Suprapubic skin (tissue), 4 donors: ENCODE measurements at places on chromosomes 16 and 17.

DNA sequence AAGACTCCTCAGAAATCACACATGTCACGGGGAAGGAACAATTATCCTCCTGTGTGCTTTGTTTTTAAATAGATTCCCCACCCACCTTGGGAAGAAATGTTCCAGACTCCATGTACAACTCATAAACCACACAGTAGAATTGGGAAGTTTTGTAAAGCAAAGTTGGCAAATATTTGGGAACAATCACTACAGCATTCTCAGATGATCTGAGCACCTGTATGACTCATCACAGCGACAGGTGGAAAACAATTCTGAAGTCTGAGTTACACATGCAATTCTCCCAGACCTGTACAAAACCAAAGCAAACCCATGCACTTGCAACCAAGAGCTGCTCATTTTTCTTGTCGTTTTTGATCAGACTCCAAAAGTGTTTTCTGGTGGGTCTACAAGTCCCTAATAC, 14.4 kb upstream of the MYLK3 start:
- peaks cover 14% of the 10 kb centered on the region for H3K27me3 ChIP-seq
- DNase-seq = no peak
- H3K36me3 ChIP-seq = no peaks in the 10 kb centered on the region
- H3K4me3 ChIP-seq = no peak overlapping the region

GRCh38 chr16:586047-586644, 3.7 kb upstream of the RAB40C start:
- H3K27ac ChIP-seq = no peak overlapping the region
- H3K36me3 ChIP-seq = peaks cover 4% of the 10 kb centered on the region
- no peak overlapping the region for H3K4me3 ChIP-seq
- DNase-seq = no peak
- no peaks in the 10 kb centered on the region for H3K27me3 ChIP-seq
- peaks cover 41% of the 10 kb centered on the region for H3K4me1 ChIP-seq

DNA sequence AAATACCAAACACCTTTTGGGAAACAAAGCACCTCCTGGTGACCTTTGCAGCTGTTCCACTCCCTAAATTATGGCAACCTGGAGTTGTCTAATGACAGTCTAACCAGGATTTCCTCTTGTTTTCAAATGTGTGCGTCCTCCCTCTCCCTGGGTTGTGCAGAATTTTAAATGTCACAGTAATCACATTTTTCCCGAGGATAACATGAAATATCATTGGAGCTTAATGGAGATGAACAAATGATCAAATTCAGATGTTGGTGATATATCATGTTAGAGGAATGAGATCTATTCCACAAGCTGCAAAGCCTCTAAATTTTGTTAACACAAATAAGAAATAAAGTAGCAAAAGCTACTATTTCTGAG, 86.9 kb upstream of the HLF start:
- H3K4me3 ChIP-seq = no peak overlapping the region
- no peak for DNase-seq
- H3K27ac ChIP-seq = peak overlapping the region; percentile 60
- H3K27me3 ChIP-seq = no peaks in the 10 kb centered on the region
- H3K4me1 ChIP-seq = no peaks in the 10 kb centered on the region
- no peaks in the 10 kb centered on the region for H3K36me3 ChIP-seq

DNA sequence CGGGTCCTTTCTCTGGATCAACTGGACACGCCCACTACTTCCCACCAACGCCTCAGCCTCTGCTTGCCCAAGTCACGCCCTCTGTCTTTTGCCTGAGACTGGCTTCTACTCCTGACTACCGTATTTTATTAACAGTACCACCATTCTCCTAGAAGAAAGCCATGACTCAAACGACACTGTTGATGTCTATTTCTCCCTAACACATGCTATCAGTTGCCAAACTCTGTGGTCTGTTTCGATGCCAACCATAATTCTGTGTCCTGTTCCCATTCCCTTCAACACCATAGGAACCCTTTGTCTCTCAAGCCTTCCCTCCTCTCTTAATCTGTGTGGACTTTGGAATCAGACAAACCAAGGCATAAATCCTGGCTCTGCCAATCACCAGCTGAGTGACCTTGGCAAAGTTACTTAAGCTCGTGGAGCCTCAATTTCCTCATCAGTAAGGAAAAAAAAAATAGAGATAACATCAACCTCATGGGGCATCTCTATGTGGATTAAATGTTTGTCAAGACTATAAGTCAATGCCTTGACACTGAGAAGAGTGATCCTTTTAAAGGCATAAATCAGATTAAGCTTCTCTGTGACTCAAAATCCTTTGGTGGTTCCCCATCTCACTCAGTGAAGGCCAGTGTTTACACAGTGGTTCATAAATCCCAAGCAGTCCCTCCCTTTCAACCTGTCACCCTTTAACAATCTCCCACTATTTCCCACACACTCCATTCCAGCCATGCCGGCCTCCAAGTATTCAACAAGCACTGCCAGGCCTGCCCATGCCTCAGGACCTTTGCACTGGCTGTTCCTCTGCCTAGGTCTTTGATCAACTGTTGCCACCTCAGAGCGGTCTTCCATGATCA, 45.6 kb downstream of the ERN1 start:
- H3K27me3 ChIP-seq = no peaks in the 10 kb centered on the region
- no peak for DNase-seq
- peak overlapping the region; percentile 40 for H3K27ac ChIP-seq
- H3K4me3 ChIP-seq = no peak overlapping the region
- peaks cover 37% of the 10 kb centered on the region for H3K4me1 ChIP-seq
- peaks cover 3% of the 10 kb centered on the region for H3K36me3 ChIP-seq

- peak overlapping the region; percentile 11 for H3K27ac ChIP-seq
- no peaks in the 10 kb centered on the region for H3K27me3 ChIP-seq
- peaks cover 50% of the 10 kb centered on the region for H3K4me1 ChIP-seq
- peak; percentile 62 for DNase-seq
Observed at GRCh38 chr17:77349976-77350830, 209.4 kb downstream of the SEC14L1 start.

- H3K36me3 ChIP-seq = peaks cover 54% of the 10 kb centered on the region
- no peak overlapping the region for H3K27ac ChIP-seq
- no peak for DNase-seq
- H3K4me1 ChIP-seq = peaks cover 40% of the 10 kb centered on the region
- H3K4me3 ChIP-seq = no peak overlapping the region
Observed at GRCh38 chr16:63998-64913, 8.2 kb downstream of the RHBDF1 start.

- peaks cover 8% of the 10 kb centered on the region for H3K36me3 ChIP-seq
- H3K4me3 ChIP-seq = peak within 1 kb of the TSS; percentile 76
- no peaks in the 10 kb centered on the region for H3K27me3 ChIP-seq
- DNase-seq = peak; percentile 89
Observed at GRCh38 chr16:68538880-68539701, at the start of gene ZFP90. TSS of gene ZFP90 (plus strand) at chr16:68539291. CDS start at chr16:68539793, 502 bp downstream.

GRCh38 chr17:82126556-82127314, 28.7 kb upstream of the FASN start:
- no peak overlapping the region for H3K4me3 ChIP-seq
- peaks cover 15% of the 10 kb centered on the region for H3K36me3 ChIP-seq
- no peaks in the 10 kb centered on the region for H3K4me1 ChIP-seq
- H3K27me3 ChIP-seq = no peaks in the 10 kb centered on the region

DNA sequence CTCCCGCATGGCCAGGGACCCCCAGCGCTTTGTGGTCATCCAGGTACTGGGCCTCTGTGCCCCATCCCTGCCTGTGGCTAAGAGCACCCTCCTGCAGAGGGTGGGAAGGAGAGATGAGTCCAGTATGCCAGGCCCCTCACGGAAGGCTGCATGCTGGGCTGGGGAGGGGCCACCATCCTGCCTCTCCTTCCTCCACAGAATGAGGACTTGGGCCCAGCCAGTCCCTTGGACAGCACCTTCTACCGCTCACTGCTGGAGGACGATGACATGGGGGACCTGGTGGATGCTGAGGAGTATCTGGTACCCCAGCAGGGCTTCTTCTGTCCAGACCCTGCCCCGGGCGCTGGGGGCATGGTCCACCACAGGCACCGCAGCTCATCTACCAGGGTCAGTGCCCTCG, 3.7 kb downstream of the MIEN1 start:
- peaks cover 17% of the 10 kb centered on the region for H3K4me1 ChIP-seq
- H3K4me3 ChIP-seq = no peak overlapping the region
- H3K36me3 ChIP-seq = peaks cover 47% of the 10 kb centered on the region
- H3K27me3 ChIP-seq = no peaks in the 10 kb centered on the region
- no peak overlapping the region for H3K27ac ChIP-seq
- no peak for DNase-seq

DNA sequence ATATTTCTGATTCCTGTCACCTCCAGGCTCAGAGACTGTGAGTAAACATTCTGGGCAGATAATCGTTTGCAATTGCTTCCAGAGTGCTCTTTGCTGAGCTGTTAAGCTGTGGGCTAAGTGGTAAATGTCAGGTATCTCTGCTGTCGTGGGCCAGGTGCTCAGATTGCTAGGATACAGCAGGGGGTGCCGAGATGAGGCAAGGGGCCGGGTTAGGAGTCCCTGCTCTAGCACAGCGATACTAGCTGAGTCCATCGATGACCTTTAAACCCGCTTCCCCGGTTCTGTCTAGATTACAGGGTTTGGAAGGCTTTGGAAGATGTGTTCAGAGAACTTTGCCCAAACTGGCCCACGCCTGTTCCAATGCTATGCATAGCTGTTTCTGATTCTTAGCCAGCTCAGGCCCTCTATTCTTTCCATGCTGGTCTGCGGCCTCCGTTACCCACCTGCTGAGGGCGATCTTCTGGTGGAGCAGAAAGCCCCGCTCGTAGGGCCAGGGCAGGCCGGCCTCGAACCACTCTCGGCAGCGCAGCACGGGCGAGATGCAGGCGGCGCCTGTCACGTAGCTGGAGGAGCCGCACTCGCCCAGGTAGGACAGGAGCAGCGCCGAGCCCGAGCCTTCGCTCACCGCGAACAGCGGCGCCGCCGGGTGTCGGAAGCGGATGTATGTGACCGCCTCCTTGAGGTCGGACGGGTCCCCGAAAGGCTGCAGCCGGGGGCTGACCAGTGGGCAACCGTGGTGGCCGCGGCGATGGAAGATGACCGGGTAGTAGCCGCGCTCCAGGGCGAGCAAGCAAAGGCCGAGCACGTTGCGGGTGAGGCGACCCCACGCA, 979 bp downstream of the ABHD15 start:
- H3K27ac ChIP-seq = peak overlapping the region; percentile 85
- peak; percentile 81 for DNase-seq
- H3K4me1 ChIP-seq = peaks cover 53% of the 10 kb centered on the region
- H3K4me3 ChIP-seq = peak overlapping the region; percentile 69
- H3K36me3 ChIP-seq = peaks cover 7% of the 10 kb centered on the region

- no peak overlapping the region for H3K27ac ChIP-seq
- no peak overlapping the region for H3K4me3 ChIP-seq
- H3K36me3 ChIP-seq = peaks cover 75% of the 10 kb centered on the region
- no peaks in the 10 kb centered on the region for H3K4me1 ChIP-seq
Observed at GRCh38 chr16:87404764-87405625, 12.9 kb downstream of the MAP1LC3B start.

DNA sequence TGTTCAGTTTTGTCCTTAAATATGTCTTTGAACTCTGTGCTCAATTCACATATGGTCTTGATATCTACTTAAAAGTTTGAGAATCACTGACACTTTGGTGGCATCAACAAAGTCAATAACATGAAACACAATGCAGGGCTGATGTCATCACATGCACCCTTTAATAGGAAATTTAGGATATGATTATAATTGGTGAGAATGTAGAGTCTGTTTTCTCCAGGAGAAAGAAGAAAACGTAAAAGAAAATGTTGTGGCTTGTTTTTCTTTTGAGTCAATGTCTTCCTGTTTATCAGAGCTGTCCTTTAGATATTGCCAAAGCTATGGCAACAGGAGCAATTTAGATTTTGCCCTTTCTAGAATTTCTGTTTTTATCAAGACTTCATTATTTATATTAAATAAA, 396.9 kb downstream of the CDH13 start:
- no peaks in the 10 kb centered on the region for H3K36me3 ChIP-seq
- no peaks in the 10 kb centered on the region for H3K27me3 ChIP-seq
- no peaks in the 10 kb centered on the region for H3K4me1 ChIP-seq
- DNase-seq = no peak

DNA sequence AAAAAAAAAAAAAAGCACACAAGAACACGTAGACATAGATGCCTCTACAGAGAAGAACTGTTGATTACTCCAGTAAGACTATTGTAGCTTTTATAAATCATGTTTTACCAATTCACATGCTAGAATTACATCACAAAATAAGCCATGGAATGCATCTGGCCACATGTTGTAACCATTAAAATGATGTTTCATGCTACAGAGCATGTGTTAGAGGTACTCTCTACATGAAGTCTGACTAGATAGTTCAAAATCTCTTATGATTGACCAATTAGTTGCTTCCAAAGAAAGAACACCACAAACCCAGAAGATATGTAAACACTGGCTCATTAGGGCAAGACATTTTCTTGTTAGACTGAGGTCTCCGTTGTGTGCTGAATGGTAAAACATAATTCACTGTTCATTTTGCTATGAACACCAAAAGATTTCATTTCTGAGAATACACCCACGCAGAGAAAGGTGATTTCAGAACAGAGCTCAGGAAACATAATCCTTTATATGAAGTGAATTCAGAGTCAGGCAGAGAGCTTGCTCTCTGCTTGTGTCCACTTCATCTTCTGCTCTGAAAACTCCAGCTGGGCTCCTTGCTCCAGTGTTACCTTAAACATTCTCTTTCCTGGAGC, 411.4 kb upstream of the SOX9 start:
- no peak overlapping the region for H3K27ac ChIP-seq
- H3K36me3 ChIP-seq = no peaks in the 10 kb centered on the region
- H3K27me3 ChIP-seq = no peaks in the 10 kb centered on the region
- H3K4me1 ChIP-seq = no peaks in the 10 kb centered on the region
- no peak overlapping the region for H3K4me3 ChIP-seq

DNA sequence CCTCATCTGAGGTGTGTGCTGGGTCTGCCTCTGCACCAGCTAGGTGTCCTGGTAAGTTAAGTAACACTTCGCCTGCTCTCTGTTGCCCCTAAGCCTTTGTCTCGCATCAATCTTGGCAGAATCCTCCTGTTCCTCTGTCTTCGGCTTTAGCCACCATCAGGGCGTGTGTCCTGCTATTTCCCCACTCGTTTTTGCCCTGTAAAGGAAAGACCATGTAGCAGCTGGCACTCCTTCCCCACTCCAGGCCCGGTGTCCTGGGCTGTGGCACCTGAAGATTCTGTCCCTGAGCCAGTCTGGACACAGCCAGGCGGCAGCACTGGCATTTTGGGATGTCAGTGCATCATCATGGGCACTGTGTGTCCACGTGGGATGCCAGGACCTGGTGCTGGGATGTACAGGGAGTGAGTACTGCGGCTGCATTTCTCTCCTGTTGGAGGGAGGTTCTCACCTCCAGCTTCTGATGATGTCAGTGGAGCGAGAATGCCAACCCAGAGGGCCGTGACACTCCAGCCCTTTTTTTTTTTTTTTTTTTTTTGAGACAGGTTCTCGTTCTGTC, 26.2 kb upstream of the FOXK2 start:
- H3K27me3 ChIP-seq = no peaks in the 10 kb centered on the region
- peaks cover 57% of the 10 kb centered on the region for H3K4me1 ChIP-seq
- no peak for DNase-seq
- peaks cover 5% of the 10 kb centered on the region for H3K36me3 ChIP-seq
